NCI-H345 (cell line): ENCODE measurements at places on chromosomes 3 and 15.

- peak; percentile 70 for DNase-seq
Measured at GRCh38 chr3:197224034-197224444, 74.4 kb downstream of the DLG1 start.

- DNase-seq: no peak
Measured at GRCh38 chr3:12630292-12630691, 33.6 kb downstream of the RAF1 start.

DNA sequence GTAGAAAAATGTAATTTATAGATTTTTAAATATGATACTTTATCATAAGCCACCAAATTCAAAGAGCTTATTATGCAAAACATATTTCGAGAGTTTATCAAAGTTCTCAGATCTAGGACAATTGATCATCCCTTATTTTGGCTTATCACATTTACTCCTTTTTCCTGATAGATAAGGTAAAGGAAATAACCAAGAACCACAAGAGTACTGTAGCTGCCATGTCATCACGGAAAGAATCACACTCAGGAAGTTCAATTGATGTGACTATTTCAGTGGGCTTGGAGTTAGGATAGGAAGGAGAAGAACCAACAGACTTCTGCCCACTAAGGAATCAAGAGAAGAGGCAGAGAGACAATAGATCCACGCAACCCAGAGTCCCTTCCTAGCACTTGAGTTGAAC, 142.7 kb upstream of the TMCO5A start:
- no peak for DNase-seq

GRCh38 chr15:47944637-47945288, 176.0 kb upstream of the SLC24A5 start:
- DNase-seq: no peak

DNA sequence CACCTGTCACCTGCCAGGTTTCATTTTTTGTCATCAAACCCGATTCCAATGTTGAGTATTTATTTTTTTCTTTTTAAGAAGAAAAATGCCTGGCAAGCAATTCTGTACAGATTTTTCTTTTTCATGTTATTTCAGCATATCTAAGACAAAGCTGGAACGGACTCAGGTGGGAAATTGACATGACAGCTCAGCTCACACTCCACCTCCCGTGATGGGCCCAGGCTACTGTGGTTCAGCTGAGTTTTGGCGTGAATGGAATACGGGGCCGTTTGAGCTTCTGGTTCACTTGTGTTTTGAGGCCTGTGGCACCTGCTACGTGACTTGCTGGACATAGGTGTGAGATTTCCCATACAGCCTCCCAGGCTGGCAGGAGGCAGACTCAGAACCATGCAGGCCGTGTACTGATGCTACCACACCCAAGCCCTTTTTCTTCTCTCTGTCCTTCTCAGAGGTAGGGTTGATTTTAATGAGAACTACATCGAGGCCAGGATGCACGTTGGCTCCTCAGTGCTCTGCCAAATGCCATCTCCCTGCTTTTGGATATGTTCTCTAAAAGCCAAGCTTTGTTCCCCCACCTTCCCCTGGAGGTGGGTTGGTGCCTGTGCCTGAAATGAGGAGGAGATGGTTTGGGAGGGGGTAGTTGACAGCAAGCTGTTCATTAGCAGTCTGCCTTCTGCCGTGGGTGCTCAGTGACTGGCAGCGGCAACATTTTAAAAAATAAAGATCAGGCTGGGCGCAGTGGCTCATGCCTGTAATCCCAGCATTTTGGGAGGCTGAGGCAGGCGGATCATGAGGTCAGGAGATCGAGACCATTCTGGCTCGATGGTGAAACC, 48.7 kb downstream of the TRAK1 start:
- DNase-seq: no peak

DNA sequence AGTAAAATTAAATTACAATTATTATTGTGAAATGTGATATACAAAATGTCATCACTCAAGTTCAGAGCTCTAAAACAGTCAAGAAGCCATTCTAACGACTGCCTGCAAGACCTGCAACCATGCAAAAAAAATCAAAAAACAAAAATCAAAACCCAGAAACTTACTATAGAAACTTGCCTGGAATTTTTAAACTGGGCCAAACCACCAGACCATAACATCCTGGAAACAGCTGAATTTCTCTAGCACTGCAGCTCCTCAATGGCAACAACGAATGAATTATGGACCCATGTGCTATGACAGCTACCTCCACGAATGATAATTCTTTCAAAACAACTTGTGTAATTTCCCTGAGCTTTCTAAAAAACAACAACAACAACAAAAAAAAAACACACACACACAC, 130.0 kb upstream of the KCNMB2 start:
- no peak for DNase-seq

- no peak for DNase-seq
Measured at GRCh38 chr3:177626045-177626444, 428.8 kb upstream of the TBL1XR1 start.

GRCh38 chr15:36978126-36978525, 122.2 kb downstream of the MEIS2 start:
- no peak for DNase-seq

DNA sequence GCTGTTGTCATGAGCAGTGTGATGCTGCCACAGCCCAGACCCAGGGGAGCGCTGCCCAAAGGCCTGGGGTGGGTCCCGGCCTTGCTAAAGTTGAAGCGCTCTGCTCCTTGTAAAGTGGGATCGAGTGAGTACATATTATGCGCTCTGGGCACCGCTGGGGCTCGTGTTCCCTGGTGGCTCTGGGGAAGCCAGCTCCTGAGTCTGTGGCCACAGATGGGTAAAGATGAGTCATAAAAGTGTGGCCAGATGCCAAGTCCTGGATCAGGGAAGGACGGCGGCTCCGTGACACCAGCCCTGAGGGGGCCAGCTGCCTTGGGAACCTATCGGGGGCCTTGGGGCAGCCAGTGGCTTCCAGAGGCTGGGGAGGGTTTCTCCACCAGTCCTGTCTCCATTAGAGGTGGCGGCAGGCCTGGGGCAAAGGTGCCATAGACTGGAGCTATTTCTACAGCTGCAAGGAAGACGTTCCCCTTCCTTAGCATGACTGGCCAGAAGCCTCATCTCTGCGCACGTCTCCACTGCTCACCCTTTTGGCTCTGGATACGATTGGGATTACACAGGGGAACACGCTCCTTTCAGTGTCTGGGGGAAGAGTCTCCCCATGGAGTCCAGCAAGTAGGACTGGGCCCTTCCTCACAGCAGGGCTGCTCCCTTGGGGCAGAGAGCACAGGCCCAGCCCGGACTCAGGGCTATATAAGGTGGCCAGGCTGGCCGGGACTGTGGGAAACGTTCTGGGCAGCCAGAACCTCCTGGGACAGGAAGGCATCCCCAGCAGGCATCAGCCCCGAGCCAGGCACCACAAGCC, 1.2 kb upstream of the ITIH4 start:
- DNase-seq: peak; percentile 13

DNA sequence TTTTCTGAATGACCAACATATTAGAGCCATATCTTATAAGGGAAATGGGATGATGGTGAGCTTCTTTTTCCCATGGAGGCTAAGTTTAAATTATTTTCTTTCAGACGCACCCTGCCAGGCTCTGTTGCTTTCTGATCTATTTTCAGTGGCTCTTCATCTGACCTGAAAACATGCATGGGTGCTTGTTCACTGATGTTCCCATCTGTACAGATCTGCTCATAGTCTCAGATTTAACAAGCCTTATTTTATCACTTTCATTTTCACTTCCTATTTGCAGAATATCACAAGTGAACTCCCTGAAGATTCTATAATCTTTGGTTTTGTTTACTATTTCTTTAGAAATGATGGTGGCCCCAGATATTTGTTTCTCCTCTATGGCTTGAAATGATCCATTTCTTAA, 31.1 kb upstream of the SUCLG2 start:
- DNase-seq: no peak

GRCh38 chr3:142896201-142896755, 7.4 kb upstream of the PCOLCE2 start:
- DNase-seq: no peak

GRCh38 chr3:54641226-54642014, 286.4 kb downstream of the LRTM1 start:
- no peak for DNase-seq

DNA sequence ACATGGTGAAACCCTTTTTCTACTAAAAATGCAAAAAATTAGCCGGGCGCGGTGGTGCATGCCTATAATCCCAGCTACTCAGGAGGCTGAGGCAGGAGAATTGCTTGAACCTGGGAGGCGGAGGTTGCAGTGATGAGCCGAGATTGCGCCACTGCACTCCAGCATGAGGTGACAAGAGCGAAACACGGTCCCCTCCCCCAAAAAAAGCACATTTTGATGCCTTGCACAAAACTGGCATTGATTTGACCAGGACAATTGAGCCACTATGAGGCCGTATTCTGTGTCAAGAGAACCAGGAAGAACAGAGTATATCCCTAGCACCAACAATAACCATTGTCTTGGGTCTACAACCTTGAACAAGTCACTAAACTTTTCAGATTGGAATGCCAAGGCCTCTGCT, 50.6 kb downstream of the SH3BP5 start:
- no peak for DNase-seq

DNA sequence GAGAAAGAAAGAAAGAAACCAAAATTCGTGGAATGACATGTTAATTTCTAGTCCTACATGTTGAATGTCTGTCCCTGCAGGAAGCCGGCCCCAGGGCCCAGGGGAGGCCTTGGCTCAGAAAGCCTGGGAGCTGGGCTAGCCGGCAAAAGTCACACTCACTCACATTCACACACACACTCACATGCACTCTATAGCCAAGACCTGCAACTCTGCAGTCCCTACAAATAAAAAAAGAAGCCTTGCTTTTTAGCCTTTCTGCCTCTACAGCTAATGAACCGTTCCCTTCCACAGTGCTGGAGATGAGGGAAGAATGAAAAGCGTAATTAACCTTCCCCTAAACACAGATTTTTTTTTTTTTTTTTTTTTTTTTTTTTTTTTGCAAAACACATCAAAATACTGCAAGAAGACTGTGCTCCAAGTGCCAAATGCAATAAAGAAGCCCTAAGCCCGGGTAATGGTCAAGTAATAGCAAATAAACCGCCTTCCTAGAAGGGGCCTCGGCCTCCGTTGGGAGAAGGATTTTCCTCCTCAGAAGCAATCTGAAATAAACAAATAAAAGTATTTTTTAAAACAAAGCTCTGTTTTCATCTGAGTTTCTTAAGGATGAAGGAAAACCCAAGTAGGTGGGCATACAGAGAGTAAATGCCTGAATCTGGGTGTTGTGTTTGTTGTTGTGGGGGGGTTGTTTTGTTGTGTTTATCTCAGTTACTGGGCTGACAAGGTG, 4.3 kb downstream of the MECOM start:
- no peak for DNase-seq

GRCh38 chr15:100972975-100973350, 53.8 kb downstream of the LRRK1 start:
- DNase-seq: no peak

- DNase-seq: no peak
Measured at GRCh38 chr3:150237490-150237889, 170.6 kb upstream of the TSC22D2 start.
